Stimulated activated naive CD8-positive, alpha-beta T cell treated with anti-CD3 and anti-CD28 coated beads, Interleukin-15, amount 100 ng/mL, for 72 hours (primary cell): ENCODE measurements at places on chromosomes 2 and 18.

DNA sequence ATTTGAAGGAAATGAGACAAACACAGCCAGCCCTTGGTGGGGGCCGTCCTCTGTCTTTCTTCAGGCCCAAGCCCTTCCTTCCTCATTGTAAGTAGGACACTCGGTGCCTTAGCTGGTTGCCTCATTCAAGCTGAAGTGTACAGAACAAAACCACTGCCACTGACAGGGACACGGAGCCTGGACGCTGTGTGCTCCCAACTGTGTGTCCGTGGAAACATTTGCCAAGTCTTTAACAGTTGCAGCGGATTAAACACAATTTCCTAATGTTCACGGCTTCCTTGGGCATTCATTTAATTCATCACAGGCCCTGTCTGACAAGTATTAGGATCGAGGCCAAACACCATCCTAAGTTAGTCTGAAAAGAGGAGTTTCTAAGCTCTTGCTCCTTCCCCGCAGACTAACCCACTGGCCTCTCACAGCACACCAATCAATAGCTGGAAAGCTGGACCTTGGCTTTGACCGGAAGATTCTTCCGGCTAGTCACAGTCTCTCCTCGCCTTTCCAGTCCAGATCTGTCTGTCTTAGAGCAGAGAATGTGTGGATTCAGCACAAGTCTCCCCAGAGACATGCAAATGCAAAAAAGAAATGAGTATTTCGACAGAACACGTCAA is 68.7 kb upstream of the ACSL3 start:
- DNase-seq: no peak

DNA sequence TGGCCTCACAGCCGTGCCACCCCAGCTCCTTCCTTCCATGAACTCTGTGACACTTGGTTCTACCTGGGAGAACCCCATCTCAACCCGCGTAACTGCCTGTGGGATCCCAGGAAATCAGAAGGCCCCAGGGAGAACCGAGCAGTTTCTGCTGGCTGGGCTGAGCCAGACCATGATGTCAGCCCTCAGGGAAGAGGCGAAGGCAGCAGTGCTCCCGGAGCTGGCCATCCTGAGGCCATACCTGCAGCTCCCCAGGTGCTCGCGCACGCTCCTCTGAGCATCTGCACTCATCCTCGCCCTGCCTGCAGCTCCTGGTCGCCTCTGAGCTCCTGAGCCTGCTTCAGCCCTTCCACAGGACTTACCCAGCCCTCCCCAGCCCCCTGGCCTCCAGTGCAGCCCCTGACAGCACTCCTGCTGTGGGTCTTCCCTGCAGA is 186.1 kb downstream of the SEPTIN10 start:
- no peak for DNase-seq

DNA sequence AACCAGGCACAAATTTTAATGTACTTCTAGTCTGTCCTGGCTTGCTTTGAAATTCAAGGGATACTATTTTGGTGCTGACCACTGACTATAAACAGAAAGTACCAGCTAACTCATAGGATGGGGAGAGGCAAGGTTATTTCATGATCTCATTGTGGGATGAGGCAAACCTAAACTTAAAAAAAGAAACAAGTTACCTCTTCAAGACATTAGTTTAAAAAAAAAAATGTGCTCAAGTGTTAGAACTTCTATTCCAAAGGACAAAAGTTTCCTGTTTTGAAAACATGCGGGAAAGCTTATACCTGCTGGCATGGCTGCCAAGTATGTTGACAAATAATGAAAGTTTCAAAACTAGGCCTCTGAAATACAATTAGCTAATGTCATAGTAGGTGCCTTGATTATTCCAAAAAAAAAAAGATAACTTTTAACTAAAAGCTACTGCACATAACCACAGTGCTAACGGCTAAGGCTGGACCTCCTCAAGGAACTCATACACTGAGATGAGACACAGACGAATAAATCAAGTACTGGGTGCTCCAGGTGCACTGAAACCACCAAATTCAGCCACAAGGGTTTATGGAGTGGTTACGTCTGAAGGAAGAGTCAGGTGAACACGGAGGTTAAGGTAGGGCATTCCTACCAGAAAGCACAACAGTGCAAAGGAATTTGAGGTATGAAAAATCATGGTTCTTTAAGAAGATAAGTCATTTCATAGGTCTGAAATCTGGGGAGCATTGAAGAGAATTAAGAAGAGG is 38.1 kb downstream of the TMEM131 start:
- DNase-seq: no peak

- no peak for DNase-seq
Measured at GRCh38 chr18:36157441-36157840, 27.7 kb downstream of the ELP2 start.

GRCh38 chr2:158893026-158893425 is 75.4 kb upstream of the TANC1 start:
- DNase-seq: no peak

DNA sequence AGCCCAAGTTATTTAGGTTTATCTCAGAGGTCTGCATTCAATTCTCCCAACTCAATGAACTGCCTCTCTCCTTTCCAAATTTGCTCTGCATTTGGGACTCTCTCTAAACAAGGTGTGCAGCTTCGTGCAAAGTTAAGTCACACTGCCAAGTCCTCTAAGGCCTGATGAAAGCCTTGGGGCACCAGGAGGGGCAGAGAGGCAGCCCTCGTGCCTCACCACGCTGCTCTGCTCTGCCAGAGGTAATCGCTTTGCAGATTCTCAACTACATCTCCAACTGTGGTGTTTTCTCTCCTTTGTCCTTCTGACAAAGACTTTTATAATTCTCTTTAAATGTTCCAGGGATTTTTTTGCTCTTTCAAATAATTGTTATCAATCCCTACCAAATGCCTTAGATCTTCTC is 283.0 kb downstream of the MEIS1 start:
- DNase-seq: no peak

GRCh38 chr2:66173645-66174044 is 261.3 kb upstream of the MEIS1 start:
- DNase-seq: no peak

- DNase-seq: no peak
Measured at GRCh38 chr2:233699424-233700027, 6.8 kb downstream of the UGT1A6 start.

GRCh38 chr2:70069049-70069448 is 18.2 kb upstream of the PCBP1 start:
- DNase-seq: peak; percentile 74

GRCh38 chr2:101998896-101999789 is 7.4 kb downstream of the IL1R2 start:
- no peak for DNase-seq

DNA sequence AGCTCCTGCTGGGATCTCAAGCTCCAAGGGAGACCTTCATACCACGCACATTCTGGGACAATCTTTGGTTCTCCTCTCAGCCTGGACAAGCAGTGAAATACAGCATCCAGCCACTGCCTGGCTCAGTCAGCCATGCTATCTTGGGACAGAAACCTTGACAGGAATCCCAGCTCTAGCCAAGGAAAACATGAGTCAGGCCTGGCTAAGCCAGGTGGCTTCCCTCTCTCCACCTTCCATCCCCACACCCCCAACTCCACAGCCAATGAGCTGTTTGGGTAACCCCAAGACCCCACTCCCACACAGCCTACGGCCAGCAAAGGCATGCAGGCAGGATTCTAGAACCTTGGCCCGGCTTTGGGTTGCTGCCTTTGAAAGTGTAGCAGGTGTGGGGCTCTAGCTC is 64.9 kb downstream of the MCFD2 start:
- DNase-seq: no peak

- no peak for DNase-seq
Measured at GRCh38 chr2:121902616-121903015, 147.2 kb downstream of the TSN start.

GRCh38 chr2:8538931-8539621 is 142.8 kb upstream of the ID2 start:
- no peak for DNase-seq

DNA sequence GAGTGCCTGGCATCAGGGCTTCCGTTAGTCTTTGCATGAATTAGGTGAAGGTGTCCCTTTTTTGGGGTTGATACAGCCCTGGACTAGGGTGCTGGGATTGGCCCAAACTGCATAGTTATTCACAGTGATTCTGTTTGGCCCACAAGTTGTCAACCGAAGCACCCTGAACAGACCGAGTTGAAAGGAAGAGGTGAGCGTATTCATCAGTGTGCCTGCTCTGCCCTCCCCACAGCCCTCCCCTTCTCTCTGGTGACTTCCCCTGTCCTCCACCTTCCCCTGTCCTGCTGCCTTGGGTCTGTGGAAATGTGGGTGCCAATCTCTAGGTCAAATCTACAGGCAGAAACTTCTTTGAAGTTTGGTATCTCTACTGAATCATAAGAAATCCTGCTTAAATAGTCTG is 330.5 kb downstream of the DYSF start:
- DNase-seq: no peak
